Stimulated activated CD8-positive, alpha-beta memory T cell treated with anti-CD3 and anti-CD28 coated beads, Interleukin-4, amount 100 ng/mL, for 48 hours (primary cell): ENCODE measurements at places on chromosomes 5 and 9.

DNA sequence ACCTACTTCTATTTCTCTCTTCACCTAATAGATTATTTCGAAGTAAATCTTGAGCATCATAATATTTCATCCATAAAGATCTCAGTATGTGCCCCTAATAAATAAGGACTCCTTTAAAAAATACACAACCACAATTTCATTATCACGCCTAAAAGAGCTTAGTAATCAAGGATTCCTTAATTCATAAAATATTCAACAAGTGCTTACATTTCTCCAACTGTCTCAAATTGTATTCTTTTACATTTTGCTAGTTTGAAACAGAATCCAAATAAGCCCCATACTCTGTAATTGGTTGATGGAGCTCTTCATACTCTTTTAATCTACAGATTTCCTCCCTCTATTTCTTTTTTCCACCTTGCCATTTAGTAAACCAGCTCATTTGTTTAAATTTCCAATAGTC is 317.6 kb downstream of the NDUFS4 start:
- no peak for DNase-seq

- no peak for DNase-seq
These were observed 37.9 kb downstream of the NRG2 start for GRCh38 chr5:140005145-140005591.

DNA sequence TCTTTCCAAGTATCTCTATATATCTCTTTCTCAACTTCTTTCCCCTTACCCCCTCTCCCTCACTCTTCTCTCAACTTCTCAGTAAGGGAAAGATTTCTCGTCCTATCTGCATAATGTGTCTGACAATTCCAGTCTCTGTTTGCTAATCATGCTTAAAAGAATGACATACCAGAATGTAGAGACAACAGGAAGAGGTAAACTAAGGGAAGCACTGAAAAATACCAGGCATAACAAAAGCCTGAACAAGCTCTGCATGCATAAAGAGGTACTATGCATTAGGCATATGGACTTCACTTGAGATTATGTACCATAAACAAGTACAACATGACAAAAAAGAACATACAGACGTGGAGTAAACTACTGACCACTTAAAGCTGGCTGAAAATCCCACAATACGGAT is 62.6 kb downstream of the SEMA5A start:
- no peak for DNase-seq

- no peak for DNase-seq
These were observed 22.3 kb downstream of the WWC1 start for GRCh38 chr5:168313596-168314204.

GRCh38 chr5:150690760-150691159 is 10.1 kb downstream of the RBM22 start:
- no peak for DNase-seq

DNA sequence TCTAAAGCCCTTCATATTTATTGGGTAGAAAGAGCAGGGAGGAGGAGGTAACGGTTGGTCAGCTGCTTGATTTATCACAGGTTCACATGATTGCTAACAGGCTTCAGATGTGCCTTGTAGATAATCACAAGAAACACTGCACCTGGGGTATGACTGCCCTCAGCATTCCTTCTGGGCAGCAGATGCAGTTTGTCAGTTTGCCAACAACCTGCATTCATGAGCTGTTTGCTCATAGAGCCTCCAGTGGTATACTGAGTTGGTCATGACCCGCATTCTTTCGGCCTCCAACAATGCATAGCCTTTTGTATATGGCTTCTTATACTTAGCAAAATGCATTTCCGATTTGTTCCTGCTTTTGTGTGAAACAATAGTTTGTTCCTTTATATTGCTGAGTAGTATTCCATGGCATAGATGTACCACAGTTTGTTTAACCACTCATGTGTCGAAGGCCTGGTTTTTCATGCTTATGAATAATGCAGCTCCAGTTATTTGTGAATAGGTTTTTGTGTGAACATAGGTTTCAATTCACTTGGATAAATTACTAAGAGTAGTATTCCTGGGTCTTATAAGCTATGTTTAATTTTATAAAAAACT is 83.6 kb downstream of the ARHGEF28 start:
- DNase-seq: no peak

DNA sequence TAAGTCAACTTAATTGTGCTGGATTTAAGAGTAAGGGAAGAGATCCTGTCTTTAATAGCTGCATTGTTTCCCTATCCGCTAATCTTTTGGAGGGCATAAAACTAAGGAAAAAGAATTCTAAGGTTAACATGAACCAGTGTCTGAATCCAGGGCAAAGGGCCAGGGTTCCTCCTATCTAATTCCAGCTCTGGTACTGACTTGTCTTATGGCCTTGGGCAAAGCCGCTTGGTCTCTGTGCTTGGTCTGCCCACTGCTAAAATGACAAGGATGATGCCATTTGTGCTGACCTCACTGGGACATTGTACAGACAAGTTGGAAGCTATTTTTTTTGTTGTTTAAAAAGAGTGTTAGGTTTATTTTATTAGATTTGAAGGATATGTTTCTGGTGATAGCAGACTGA is 334.7 kb upstream of the PIK3R1 start:
- DNase-seq: no peak

- DNase-seq: no peak
These were observed 31.0 kb downstream of the PCDHGC5 start for GRCh38 chr5:141519605-141520565.

DNA sequence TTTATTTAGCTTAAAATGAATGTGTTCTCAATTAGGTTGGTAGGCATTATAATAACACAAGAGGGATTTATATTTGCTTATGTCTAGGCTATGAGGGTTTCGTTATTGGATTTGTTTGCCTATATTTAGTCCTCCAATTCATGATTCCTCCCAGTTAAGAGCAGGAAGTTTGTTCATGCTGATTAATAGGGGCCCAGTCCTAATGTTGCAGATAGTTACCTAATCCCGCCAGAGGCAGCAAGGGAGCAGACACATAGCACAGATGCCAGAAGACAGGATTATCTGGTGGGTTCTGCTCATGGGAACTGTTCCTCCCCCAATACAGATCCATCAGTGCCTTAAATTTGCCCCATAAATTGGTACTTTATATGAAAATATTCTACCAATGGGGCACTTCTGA is 100.8 kb upstream of the TLE4 start:
- DNase-seq: no peak

DNA sequence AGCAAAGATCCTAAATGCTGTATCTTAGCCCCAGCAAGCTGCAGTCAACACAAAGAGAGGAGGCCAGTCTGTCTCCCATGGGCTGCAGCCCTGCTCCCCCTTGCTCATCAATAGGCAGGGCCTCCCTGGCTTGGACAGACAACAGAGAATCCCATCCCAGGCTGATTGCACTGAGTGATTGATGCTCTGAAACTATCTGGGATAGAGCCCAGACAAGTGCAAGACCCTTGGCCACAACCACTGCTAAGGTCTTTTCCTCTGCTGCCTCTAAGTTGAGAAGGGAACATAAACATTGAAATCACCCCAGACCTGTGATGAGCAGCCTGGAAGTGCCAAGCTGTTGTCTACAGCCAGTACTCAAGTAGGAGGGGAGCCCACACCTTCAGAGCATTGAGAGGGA is 661.0 kb upstream of the CDH18 start:
- DNase-seq: no peak

- no peak for DNase-seq
These were observed at the start of gene TSLP for GRCh38 chr5:111071413-111071812. TSLP (plus strand) TSS chr5:111071713; CDS start chr5:111071891, 178 bp downstream.

GRCh38 chr5:136011414-136012001 is 17.3 kb upstream of the TGFBI start:
- DNase-seq: no peak

GRCh38 chr5:181105391-181106025 is 25.5 kb downstream of the OR2V1 start:
- no peak for DNase-seq

- DNase-seq: peak; percentile 56
These were observed 48.0 kb upstream of the CAST start for GRCh38 chr5:96614110-96614691.

DNA sequence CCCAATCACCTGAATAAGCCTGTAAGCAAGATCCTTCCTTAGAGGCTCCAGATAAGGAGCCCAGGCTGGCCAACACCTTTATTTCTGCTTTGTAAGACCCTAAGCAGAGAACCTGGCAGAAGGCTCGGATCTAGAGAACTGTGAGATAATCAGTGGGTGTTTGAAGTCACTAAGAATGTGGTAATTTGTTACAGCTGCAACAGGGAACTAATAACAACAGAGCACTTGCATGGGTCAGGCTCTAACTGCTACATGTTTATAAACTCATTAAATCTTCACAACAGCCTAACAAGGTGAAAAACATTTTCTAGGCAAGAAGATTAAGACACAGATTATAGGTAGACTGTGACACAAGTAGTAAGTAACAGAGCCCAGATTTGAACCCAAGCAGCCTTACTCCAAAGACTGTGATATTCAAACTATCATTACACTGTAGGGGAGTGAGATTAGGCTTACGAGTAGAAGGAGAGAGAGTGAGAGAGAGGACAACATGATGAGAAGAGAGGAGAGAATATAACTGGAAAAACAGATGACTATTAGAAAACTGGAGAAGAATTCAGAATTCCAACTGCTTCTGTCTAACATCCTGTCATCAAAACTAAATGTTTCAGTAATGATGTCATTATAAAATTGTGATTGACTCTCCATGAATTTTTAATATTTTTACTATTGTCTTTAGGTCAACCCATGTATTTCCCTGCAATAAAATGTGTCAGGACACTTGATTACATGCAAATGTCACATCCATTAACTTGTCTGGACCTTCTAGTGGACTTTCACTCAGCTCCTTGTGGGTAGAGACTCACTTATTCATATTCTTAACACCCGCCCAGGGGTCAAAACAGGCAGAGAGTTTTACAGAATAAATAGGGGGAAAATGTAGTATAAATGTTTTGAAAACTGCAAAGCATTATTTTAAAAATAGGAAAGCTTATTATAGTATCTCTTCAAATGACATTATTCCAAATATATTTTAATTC is 290.9 kb upstream of the RGMB start:
- no peak for DNase-seq

- DNase-seq: no peak
These were observed 475.9 kb downstream of the TLE1 start for GRCh38 chr9:81213456-81213855.

DNA sequence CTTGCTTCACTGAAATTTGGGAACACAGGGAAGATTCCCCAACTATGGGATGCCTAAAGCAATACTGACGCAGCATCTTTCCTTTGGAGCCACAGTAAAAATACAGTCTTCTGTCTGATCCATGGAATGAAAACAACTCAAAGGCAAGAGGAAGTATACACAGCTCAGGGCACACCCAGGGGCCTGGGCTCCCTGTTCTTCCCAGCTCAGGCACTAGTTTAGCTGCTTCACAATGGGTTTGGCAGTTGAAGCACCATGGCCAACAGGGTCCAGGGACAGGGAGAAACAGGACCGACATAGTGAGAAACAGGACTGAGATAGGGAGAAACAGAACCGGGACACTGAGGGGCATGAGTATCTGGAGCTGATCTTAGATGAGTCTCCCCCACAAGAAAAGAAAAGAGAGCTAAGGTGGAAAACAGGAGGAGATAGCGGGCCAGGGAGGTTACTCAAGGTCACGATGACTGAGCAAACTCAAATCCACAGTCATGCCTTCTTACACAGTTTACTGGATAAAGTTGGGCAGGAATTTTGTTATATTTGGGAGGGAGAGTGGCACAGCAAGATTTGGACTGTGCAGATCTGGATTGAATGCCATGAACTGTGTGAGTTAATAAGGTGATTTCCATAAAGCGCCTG is 198.8 kb downstream of the SMARCA2 start:
- no peak for DNase-seq

DNA sequence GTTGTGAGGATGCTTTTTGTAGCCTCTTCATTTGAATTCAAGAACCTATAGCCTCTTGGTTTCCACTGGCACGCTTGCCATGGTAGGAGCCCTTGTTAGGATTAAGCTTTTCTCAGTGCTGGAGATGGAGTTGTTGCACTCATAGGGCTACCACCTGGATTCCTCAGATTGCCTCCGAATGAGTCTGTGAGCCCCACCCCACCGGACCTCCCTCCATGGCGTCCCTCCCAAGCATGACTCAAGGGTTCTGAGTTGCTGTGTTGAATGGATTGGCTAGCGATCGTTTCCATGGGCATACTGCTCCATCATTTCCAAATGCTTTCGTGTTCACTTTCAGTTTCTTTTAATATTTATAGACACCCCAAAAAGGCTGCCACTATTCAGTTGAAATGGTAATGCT is 69.9 kb downstream of the DAPK1 start:
- DNase-seq: no peak

GRCh38 chr5:174319551-174319950 is 274.0 kb downstream of the NSG2 start:
- no peak for DNase-seq

GRCh38 chr5:67334373-67334772 is 137.8 kb upstream of the CD180 start:
- DNase-seq: no peak

- DNase-seq: no peak
These were observed 18.2 kb upstream of the CARD19 start for GRCh38 chr9:93077811-93078210.

GRCh38 chr5:143078971-143079370 is 308.8 kb downstream of the ARHGAP26 start:
- DNase-seq: no peak

- DNase-seq: no peak
These were observed 56.1 kb upstream of the IFNK start for GRCh38 chr9:27468000-27468399.

DNA sequence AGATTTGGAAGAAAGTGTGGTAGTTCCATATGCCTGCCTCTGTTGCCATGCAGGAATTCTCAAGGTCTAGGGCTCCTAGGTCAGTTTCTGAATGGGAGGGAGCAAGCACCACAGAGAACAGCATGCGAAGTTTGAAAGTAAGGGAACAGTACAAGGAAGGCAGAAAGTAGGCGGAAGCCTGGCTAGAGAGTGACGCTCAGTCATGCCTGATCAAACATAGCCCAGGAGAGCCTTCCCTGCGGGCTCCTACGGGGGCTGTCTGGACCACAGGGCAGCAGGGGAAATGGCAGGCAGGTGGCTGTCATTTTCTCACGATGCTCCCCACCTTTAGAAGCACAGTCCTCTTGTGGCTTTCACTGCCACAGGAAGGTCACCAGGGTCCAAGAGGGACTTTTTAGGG is 12.8 kb upstream of the STC2 start:
- DNase-seq: no peak

DNA sequence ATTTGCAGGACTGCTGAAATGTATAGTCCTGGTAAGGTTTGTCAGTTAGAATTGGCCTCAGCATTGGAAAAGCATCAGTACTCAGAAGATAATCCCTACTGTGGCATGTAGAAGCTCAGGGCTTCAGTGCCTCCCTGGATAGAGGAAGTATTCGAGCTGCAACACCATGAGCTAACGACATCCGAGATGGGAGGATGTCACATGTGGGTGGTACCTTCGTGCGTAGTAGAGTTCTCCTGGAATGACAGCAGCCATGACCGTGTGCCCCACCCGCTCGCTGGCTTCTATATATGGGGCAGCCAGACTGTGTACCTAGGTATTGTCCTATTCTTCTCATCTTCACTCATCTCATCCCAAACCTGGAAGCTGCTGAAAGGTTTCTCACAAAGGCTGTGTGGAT is 345.8 kb upstream of the KLF9 start:
- DNase-seq: no peak

GRCh38 chr5:68423154-68423811 is 207.7 kb downstream of the PIK3R1 start:
- DNase-seq: peak; percentile 45

- no peak for DNase-seq
These were observed 76.6 kb upstream of the NTRK2 start for GRCh38 chr9:84592918-84593317.

- no peak for DNase-seq
These were observed 36.0 kb downstream of the KCNT1 start for GRCh38 chr9:135737840-135738521.

- no peak for DNase-seq
These were observed 8.5 kb downstream of the EXOSC3 start for GRCh38 chr9:37776328-37776727.
